ENCODE measurements at places on chromosomes 3 and 15.

GRCh38 chr3:169940470-169941181 is 26.0 kb upstream of the SEC62 start:
- no peak for DNase-seq

DNA sequence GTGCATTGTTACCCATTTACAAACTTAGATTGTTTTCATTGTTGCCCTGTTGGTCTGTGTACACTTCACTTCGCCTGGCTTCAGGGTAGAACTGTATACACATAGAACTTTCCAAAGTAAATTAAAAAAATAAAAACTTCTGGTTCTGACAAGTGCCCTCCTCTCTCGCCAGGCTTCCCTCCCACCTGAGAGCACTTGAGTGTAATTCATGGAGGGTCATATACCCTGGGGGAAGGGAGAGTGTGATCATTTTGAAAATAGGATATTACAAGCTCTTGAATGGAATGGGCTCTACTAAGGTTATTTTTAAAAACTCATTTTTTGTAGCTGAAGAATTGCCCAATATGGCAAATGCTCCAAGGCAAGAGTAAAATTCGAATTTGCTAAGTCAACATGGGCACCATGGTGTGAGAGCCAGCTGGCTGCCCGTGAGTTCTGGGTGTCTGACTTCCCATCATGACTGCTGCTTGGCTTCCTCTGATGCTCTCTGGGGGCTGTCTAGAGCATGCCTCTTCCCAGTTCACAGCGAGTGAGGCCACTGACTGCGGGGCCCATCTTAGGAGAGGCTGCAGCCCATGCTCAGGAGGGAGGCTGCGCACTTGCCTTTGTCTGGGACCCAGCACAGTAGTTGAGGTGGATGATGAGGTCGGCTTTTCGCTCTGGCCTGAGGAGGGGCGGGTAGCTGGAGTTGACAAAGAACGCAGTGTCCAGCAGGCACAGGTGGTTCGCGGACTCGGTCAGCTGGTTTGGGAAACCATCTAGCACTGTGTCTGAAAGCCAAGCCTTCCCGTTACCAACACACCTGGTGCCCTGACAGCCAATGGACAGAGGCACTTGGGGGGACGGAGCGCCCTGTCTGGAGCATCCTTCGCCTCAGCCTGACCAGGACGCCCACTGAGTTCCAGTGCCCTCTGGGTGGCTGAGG is 13.1 kb upstream of the EHD4 start:
- no peak for DNase-seq

- DNase-seq = no peak
Observed at GRCh38 chr3:117439812-117440211, 730.2 kb downstream of the TUSC7 start.

GRCh38 chr3:187276397-187277128 is 15.0 kb downstream of the MASP1 start:
- no peak for DNase-seq

GRCh38 chr15:59258317-59258716 is 51.7 kb downstream of the LDHAL6B start:
- no peak for DNase-seq

DNA sequence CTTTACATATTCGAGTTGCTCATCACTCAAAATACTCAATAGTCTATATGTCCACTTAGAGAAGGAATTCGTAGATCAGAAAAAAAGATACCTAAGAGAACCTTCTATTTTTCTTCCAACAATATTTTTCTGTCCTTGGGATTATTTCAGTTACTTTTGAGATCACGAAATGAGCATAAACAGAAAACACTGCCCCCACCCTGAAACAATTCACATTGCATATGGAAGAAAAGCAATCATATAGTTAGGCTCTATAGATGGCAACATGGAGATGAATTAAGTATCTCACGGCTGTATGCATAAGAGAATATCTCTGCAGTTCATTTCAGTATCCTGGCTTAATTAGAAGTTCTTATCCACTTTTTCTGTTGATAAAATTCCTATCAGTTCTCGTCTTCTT is 391.1 kb downstream of the FGF12 start:
- no peak for DNase-seq

GRCh38 chr3:149752788-149753136 is 473 bp upstream of the COMMD2 start:
- no peak for DNase-seq

GRCh38 chr3:9903238-9903624 is 583 bp downstream of the IL17RE start:
- no peak for DNase-seq

GRCh38 chr3:9396301-9396631 is 1.1 kb upstream of the SETD5 start:
- peak; percentile 93 for DNase-seq

- DNase-seq = no peak
Observed at GRCh38 chr15:71116366-71116765, 1.1 kb downstream of the THSD4 start.
